ENCODE measurements at places on chromosomes 12 and 14. TPM values are rescaled to one million over a fixed set of nuclear protein-coding genes. Genes with fewer than 3 reads are reported as not detected.

C12orf56 gene
- total RNA-seq, result not detected

DNA sequence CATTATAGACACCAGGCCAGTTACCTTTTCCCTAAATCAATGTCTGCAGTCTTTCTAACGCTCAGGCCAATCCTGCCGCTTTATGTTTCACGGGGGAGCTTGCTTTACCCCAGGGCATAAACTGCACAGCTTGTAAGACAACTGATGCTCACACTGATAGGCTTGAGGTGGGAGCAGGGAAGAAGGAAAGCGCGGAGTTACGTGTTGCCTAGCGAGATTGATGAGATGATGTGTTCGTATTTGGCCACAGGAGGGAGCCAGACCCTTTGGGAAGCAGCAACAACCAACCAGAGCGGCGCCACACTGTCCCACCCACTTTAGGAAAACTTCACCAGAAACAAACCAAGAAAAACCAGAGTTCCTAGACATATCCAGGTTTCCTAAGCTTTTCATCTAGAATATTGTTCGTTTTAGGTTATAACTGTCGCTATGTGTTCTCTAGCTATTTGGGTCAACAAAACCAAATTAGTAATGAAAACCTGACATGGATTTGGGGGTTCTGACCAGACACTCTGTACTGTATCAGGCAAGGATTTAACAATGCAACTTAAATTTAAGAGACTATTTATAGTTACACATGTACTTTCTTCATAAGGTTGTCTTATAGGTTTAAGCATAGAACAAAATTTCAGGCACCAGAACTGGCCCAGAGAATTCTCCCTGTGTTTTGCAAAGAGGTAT, 2.4 kb downstream of the IL26 start:
- DNase-seq, result peak; percentile 95

DNA sequence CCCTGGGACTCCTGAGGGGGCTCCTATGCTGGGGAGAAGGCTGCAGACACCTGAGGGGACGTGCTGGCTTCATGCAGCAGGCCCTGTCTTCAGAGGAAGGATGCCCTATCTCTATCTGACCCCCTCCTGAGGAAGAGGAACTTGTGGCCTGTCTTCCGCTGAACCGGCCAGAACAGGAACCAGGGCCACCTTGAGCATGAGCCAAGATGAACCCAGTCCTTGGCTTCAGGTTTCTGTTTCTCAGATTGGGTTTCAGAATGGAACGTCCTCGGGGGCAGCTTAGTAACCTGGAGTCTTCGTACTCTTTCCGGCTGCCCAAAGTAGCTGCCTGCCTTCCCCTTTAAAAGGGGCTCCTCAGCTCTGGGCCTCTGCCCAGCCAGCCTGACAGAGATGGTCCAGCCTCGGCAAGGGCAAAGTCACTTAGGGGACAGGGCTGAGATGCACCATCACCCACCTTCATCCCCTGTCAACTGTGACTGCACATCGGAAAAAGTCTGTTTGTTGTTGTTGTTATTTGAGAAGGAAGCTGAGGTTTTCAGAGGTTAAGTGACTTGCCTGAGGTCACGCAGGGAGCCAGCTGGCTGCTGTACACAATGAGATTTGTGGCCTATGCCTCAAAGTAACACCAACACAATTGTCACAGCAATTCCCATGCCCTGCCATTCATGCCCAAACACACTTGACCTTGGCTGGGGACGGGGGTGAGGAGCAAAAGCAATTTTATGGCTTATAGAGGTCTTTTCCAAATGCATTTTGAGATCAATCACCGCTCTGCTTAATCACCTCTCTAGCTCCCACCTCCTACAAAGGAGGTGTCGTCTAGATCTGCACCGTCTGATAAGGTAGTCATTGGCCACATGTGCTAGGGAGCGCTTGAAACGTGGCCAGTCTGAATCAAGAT, 13.4 kb downstream of the ASB2 start:
- DNase-seq, result no peak

GRCh38 chr14:106141242-106142220, 615.1 kb downstream of the TMEM121 start:
- peak; percentile 39 for DNase-seq

DNA sequence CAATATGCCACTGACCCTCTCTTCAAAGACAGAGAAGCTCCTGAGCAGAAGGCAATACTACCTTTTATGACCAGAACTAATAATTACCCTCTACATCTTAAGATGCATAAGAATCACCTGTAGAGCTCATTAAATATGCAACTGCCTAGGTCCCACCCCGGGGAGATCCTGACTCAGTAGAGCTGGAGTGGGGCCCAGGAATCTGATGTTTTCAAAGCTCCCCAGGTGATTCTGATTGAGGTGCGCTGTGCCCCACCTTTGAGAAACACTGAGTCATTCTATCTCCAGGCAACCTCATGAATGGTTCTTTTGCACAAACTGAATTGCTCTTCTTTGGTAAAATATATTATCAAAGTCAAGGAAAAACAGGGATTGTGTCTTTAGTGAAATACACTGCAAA, 149.3 kb upstream of the BMP4 start:
- no peak for DNase-seq

DNA sequence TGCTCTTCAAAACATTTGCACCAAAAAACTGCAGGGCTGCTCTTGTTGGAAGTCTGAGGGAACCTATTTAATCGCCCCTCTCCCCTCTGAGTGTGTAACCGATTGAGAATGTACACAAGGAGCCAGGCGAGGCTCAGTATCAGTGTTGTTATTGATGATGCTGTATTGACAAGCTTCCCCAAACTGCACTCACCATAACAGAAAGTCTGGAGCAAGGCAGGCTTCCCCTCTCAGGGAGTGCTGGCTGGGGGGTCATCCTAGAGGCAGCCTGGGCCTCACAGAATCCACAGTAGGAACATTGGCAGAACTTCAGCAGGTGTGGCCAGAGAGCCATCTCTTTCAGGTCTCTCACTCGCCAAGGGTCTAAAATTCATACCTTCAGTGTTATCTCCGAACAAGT, 58.1 kb upstream of the TUNAR start:
- DNase-seq, result peak; percentile 64

GRCh38 chr12:9598363-9598762, 9.4 kb downstream of the KLRB1 start:
- DNase-seq, result no peak

All from esophagus muscularis mucosa (tissue), 4 donors.